ENCODE measurements at places on chromosomes 12 and 14.

GRCh38 chr12:1878695-1879094 lies 39.8 kb downstream of the CACNA2D4 start:
- DNase-seq, result no peak

DNA sequence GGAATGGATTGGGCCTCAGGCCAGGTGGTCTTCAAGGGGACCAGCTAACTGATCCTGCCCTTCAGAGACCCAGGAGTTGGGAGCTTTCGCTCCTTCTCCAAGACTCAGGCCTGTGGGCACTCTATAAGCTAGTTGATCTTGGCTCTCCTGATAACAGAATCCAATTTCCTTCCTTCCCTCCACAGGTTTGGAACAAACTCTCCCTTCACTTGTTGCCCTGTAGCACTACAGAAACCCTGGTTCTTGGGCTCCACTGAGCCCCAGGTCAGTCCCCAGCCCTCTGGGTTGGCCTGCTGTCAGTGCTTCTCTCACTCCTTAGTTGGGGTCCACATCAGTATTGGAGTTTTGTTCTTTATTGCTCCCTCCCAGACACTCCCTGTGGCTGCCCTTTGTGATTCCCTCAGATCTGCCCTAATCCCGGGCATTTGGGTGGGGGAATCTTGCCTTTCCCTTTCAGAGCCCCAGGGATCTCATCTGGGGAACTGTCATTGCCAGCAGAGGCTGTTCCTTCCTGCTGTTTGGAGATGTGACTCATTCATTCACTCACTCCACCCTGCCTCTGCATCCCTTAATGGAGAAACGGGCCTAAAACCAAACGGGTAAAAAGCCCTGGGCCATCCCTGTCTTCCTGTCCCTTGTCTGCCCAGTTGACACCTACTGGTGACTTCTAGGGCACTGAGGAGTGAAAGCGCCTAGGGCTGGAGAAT lies 4.4 kb upstream of the GPD1 start:
- no peak for DNase-seq

DNA sequence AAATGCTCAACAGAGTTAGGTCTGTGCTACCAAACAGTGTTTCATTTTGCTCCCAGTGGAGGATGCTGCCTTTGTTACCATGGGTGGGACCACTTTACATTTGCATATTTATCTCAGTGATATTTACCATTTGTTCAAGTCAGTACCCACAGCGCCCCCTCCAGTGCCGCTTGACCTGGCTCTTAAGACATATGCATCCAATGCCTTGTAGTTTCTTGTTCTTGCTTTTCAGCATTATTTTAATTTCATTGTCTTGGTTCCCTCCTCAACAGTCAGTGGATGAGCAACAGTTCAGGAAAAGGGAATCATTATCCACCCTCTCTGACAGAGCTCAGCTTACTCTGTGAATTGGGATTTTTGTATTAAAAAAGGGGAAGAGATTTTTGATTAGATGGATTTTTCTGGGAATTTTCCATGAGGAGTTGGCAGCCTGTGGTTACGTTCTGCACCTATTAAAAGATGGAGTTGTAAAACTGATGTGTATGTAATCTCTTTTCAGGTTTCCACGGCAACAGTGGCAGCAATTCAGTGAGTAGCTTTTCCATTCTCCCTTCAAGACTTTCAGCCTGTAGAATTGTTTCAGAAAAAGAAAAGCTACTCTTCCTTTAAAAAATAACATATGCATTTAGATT lies 240.5 kb upstream of the DAAM1 start:
- peak; percentile 60 for DNase-seq

- no peak for DNase-seq
These were observed 410.3 kb upstream of the LMO3 start for GRCh38 chr12:17016116-17016864.

DNA sequence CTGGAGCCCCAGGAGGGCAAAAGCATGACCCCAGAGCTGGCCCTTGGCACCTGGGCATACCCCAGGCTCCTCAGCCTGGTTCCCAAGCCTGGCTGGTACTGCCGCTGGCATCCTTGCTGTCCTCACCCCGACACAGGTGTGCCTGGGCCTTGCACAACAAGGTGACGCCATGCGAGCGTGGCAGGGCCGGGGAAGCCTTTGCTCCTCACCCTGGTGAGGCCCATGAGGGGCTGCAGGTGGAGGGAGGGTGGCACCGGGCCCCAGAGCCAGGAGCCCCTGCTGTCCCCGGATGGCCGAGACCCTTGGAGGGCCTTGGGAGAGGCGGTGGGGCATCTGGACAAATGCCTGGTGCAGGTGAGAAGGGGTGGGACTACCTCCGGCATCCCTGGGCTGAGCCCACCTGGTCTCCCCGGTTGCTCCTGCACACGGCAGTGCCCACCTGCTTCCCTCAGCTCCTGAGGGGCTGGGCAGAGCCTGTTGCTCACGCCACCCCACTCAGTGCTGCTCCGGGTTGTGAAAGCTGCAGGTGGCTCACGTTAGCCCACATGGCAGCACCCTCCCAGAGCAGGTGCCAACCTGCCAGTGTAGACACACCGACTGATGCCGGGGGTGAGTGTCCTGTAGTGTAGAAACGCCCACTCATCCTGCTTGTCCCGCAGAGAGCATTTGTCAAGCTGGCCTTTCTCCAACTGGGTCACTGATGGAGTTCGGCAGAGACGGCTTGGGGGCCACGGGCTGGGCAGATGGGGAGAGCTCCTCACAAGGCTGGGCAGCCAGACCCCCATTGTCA lies 24.6 kb upstream of the KIF26A start:
- no peak for DNase-seq

DNA sequence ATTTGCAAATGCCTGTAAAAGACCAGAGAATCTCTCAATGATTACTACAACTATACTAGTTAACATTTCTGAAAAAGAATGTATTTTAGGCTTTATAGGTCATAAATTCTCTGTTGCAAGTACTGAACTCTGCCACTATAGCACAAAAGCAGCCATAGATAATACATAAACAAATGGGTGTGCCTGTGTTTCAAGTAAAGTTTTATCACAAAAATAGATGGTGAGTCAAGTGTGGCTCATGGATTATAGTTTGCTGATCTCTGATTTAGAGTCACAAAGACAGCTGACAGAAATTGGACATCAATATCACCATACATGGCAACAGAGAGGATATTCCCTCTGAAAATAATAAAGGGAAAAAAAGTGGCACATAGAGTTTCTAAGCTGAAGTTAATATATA lies 68.1 kb downstream of the FSCB start:
- DNase-seq, result no peak

- no peak for DNase-seq
These were observed 303.5 kb downstream of the EGLN3 start for GRCh38 chr14:33647385-33647786.

DNA sequence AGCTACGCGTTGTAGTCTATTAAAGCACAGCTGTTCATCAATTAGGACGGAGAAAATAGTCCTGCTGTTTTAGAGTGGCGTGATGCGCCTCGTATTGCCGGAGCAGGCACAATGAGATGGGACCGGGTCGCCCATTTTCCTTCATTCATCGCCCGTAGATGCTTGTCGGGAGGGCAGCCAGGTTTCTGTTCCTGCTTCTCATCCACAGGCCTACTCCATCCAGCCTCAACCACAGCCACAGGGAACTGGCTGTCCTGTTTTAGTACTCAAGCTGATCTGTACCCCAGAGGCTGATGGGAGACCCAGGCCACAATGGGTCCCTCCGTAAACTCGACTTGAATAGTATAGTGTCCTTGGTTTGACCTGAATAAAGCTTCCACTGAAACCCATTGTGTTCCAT lies 264.0 kb downstream of the VRK1 start:
- DNase-seq, result no peak

GRCh38 chr14:98705871-98706300 lies 566.1 kb downstream of the BCL11B start:
- no peak for DNase-seq

GRCh38 chr12:106128585-106129328 lies 10.0 kb downstream of the NUAK1 start:
- no peak for DNase-seq

DNA sequence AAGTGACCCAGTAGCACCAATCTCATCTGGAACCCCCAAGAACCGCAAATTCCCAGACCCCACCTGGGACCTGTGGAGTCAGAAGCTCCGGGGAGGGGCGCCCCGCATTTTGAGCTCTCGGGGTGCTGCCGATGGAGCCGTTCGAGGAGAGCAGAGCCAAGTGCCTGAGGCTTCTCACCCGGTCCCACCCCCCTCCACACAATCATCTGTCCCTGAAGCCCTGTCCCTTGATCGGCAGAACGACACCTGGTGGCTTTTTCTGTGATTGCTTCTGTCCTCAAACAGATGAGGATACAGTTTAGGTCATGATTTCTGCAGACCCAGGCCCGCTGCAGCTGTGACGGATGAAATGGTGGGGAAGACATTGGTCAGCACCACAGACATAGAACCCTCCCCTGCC lies 74.7 kb downstream of the NOC4L start:
- DNase-seq, result peak; percentile 81

DNA sequence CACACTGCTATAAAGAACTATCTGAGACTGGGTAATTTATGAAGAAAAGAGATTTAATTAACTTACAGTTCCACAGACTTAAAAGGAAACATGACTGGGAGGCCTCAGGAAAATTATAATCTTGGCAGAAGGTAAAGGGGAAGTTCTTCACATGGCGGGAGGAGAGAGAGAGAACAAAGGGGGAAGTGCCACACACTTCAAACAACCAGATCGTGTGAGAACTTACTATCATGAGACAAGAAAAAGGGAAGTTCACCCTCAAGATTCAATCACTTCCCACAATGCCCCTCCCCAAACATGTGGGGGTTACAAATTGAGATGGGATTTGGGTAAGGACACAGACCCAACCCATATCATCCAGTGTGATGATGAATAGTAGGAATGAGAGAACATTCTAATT lies 366.5 kb downstream of the LRFN5 start:
- no peak for DNase-seq

DNA sequence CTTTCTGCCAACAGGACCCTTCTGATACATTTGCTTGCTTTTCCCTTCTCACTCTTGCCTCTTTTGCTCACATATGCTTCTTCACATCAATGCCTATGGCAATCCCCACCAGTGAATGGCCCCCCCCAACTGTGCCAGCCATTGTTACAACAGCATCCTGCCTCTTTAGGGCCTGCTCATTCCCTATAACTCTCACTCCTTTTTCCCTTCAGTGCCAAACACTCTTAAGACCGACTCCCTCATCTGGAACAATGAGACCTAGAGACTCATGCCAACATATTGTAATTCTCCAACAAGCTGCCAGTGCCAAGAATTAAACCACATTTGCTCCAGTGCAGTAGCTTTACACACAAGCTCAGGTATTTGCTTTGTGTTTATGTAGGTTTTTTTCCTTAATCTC lies 189.0 kb downstream of the SOX5 start:
- no peak for DNase-seq

DNA sequence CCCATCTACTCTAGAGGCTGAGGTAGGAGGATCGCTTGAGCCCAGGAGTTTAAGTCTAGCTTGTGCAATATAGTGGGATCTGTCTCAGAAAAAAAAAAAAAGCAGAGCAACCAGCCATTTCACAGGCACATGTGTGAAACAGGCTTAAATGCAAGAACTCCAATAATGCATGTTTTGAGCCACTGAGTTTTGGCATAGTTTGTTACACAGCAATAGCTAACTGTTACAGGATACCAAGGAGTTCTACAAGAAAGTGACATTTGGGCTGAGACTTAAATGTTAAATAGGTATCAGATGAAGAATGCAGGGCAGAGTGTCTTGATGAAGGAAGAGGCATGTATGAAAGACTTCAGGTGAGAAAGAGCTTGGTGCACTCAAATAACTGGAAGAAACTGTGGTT lies 240.0 kb upstream of the FOXN3 start:
- no peak for DNase-seq

DNA sequence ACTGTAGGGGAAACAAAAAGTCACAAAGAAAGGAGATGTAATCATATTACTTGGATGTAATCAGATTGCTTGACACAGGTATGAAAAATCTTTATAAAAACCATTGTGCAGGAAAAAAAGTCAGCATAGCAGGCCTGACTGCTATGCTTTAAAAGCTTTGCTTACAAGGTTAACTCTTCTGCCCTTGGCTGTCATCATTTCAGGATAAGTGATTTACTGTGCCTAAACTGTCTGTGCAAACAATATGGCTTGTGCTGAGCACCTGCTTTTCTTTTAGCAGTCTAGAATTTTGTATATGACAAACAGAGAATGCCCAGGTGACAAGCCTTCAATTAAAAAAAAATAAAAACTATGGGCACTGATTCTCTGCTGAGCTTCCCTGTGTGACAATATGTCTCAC lies 63.8 kb upstream of the PLEKHG7 start:
- DNase-seq, result no peak

DNA sequence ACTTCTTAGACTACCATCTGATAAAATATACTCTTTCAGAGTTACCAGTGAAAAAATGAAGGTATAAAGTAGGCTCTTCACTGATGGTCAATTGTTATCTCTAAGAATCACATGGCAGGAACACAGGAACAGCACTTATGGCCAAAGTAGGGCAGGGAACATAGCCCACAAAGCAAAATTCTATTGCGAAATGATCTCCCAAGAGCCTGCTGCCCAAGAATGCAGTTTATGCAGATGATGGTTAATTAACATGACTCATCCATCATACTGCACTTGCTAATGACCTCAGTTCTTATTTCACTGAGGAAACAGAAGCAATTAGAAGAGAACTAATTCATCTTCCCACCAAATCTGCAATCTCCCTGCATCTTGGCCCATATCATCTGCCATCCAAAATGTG lies 133.8 kb downstream of the SLC2A13 start:
- no peak for DNase-seq

DNA sequence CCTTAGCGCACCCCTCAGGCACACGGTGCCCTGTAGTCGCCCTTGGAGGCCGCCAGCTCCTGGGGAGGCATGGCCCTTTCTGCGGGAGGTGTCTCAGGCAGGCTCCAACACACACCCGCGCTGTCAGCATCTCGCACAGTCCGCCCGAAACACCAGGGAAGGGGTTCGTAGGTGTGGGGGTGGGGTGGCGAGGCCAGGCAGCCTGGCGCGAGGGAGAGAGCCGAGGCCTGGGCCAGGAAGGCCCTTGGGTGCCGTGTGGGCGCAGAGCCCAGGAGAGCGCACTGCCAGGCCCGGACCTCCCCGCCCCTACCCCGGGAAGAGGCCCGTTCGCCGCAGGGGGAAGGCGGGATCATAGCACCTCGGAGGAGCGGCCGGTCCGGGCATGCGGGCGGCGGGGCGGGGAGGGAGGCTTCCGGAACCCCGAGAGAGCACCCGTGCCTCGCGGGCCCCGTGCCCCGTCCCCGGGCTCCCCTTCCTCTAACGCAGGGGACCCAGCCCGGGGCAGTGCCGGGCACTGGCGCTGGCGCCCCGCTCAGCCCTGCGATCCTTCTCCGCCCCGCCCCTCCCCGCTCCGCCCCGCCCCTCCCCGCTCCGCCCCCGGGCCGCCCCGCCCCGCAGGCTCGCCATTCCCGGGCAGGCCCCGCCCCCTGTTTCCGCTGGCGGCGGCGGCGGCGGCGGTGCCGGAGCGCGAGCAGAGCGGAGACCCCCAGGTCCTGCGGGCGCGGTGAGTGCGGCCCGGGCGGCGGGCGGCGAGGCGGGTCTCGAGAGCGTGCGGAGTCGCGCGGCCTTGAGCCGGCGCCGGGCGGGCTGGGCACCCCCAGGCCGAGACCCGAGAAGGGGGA lies at the start of gene TSPAN9:
Gene TSPAN9, plus strand, starts transcription at position 650 of the 842 bp plus-strand sequence. CDS start 123,815 bp downstream, outside the sequence.
- DNase-seq, result no peak

Measured in Karpas-422 (cell line).